ENCODE measurements at places on chromosomes 7 and 10.

GRCh38 chr10:133030781-133031180, 56.9 kb upstream of the ADGRA1 start:
- DNase-seq: peak; percentile 81

- DNase-seq: no peak
Observed at GRCh38 chr7:43408981-43409380, 173.9 kb upstream of the STK17A start.

GRCh38 chr7:28749638-28750037, 208.5 kb downstream of the TRIL start:
- no peak for DNase-seq

DNA sequence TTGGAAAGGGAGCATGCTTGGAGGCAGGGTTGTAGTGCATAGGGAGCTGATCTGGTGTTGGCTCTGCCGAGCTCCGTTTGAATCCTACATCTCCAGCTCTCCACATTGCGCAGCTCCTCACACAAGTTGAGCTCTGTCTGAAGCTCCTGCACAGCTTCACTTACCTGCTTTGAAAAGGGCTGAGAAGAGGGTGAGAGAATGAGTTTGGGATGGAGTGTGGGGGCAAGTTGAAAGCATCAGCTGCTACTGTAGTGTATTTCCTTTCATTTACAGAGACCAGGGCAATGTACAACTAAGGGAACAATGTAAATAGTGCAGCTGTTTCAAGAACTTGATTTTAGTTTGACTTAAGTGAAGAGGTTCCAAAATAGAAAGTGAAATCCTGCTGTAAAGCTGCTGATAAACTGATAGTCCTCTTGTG, 88.5 kb downstream of the VTI1A start:
- no peak for DNase-seq

DNA sequence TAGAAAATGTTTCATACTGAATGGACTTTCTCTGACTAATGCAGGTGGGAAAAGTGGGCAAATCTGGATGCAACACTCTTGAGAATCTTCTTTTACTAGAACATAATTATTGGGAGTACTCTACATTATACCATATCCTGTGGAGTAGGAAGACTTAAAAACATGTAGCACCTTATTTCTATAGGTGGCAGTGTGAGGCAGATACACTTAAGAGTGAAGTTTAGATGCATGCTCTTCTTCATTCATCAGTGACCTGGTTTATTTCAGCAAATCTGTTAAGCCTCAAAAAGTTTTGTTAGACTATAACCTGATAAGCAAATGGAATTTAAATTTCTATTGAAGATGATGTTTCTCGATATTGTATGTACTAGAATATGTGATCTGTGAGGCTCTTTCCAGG, 1087.1 kb upstream of the LRRN3 start:
- DNase-seq: no peak

- no peak for DNase-seq
Observed at GRCh38 chr7:123660514-123661354, 5.1 kb downstream of the LMOD2 start.

- no peak for DNase-seq
Observed at GRCh38 chr7:163971-164881, 28.1 kb upstream of the FAM20C start.

DNA sequence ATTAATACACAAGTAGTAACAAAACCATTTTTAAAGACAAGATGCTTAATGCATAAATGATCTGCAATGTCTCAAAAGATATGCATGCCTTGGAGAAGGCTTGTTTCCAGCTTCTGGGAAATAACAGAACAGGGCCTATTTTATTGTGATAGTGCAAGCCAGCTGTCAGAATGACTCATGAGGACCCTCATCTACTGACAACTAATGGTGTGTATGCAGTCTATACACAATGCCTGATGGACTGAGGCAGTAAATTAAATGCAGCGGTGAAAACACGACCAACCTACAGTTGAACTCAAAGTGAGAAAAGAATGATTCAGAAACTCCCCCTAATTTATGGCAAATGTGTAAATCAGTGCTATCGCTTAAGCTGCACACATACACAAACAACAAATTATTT, 46.3 kb downstream of the VPS41 start:
- DNase-seq: no peak

GRCh38 chr10:128165536-128165935, 39.3 kb upstream of the MKI67 start:
- no peak for DNase-seq

GRCh38 chr10:112280205-112280921, 2.8 kb upstream of the TECTB start:
- DNase-seq: no peak

- no peak for DNase-seq
Observed at GRCh38 chr7:113367041-113367586, 248.8 kb upstream of the SMIM30 start.

Measured in neural progenitor cell (in vitro differentiated cells).